ENCODE measurements at places on chromosomes 4 and X.

GRCh38 chr4:137819964-137820383 is 287.7 kb upstream of the PCDH18 start:
- DNase-seq, result peak; percentile 29

- no peak for DNase-seq
Measured at GRCh38 chr4:8779490-8779932, 92.1 kb downstream of the HMX1 start.

DNA sequence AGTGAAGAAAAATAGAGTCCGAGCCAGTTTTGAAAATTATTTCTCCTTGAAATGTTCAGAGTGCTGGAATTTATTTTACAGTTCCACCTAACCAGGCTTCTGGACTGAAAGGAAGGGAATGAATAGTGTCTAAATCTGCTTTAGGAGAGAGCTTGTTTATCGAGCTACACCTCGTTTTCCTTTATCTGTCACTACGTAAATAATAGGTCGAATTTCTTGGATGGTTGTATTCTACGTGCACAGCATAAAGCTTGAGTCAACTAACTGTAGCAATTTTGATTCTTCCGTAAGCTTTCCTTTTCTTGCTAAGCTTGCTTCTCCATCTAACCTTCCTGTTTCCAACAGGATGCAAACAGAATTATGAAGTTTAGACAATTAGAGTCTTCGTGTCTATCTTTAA is 48.6 kb downstream of the ADGRL3 start:
- DNase-seq, result no peak

GRCh38 chrX:19649226-19649995 is 134.1 kb upstream of the MAP3K15 start:
- DNase-seq, result no peak

- no peak for DNase-seq
Measured at GRCh38 chr4:147355032-147355656, 125.8 kb upstream of the EDNRA start.

GRCh38 chr4:82422616-82423015 is 7.6 kb downstream of the HNRNPDL start:
- no peak for DNase-seq

DNA sequence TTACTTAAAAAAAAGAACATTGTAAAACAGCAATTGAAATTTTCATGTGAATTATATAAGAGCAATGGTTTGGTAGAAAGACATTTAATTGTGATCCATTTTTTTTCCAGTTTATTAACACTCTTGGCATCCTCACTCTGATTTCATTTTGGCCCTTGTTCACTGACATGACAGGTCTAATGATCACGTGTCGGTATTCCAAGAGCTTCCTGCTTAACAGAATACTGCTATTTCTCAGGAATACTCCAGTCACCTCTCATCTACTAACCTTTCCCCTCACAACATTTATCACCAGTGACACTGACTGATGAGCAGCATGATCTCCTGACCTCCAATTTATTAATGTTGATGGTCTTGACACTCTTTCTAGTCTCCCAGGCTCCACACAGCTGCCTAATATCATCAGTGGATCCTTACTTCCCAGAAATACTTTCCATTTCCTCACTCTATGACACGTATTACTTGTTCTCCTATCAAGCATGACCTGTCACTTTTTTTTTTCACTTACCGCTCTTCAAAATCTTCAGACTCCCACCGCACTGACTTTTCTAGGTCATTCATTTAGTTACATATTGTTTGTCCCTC is 847.8 kb upstream of the SLIT2 start:
- no peak for DNase-seq

DNA sequence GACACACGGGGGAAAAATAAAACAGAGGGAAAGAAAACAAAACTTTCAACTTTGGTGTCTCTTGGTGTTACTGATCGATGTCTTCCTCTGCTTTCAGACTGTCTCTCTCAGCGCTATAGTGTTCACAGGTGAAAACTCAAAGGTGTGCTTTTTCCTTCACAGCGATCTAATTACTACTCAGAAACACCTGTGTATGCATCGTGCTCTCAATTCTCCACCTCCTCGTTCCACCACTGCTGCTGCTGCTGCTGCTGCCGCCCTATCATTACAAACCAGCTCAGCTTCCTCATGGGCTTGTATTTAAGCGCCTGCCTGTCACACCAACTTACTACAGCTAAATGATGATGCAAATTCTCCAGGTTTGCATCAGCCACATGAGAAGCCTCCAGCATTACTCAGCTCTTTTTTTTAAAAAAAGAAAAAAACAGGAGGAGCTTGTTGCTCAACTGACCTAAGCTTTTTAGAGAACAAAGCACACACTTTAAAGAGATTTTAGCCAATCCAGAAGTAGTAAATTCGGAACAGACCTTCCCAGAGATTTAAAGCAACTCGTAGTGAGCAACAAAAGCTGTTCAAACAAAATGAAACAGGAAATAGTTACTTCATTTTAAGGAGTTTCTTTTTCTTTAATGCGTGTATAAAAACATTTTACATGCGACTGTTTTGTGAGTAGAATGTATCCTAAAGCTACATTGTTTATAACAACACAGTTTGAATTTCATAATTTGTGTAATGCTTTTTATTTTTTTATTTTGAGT is at the start of gene SLC7A11:
SLC7A11 (minus strand) TSS at position 274 of the 758 bp plus-strand sequence. CDS start 280 bp downstream, outside the sequence.
- peak; percentile 89 for DNase-seq

DNA sequence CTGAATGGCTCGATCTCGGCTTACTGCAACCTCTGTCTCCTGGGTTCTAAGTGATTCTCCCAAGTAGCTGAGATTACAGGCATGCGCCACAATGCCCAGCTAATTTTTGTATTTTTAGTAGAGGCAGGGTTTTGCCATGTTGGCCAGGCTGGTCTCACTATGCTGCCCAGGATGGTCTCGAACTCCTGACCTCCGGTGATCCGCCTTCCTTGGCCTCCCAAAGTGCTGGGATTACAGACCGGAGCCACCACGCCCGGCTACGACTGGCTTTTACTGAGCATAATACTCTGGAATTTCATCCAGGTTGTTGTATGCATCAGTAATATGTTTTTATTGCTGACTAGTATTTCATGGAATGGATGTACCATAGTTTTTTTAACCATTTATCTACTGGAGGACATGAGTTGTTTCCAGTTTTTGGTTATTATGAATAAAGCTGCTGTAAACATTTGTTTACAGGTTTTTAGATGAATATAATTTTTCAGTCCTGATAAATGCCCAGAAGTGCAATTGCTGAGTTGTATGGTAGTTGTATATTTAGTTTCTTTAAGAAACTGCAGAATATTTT is 31.2 kb downstream of the N4BP2 start:
- no peak for DNase-seq

DNA sequence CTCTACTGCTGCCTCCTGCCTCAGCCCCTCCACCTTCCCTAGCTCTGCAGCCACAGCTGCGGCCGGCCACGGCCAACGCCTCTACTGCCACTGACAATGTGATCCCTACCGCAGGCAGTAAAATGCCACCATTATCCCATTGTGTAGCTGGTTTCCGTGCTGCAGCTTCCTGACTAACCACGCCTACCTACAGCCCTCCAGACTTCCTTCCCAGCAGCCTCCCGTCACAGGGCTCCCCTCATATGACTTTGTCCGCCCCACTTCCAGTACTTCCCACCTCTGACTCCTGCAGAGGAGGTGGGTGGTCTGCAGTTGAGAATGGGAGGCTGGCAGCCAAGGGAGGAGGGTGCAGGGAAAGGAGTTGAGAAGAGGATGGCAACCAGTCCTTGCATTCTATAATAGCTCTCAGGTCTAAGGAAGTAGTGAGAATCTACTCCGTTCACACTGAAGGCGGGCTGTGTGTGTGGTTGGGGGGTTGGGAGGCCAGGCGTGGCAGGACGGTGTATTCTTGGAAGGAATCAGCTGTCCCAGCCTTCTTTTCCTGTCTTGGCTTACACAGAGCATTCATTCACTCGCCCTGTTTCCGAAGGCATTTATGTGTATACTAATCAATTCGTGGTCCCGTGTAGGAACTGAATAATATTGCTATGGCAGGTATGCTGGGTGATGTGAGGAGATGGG is 33.1 kb upstream of the USP51 start:
- peak; percentile 7 for DNase-seq

GRCh38 chrX:8879750-8880149 is 78.6 kb upstream of the FAM9A start:
- DNase-seq, result no peak

- no peak for DNase-seq
Measured at GRCh38 chr4:147299205-147299604, 181.7 kb upstream of the EDNRA start.

GRCh38 chrX:13717700-13718472 is 16.5 kb downstream of the TRAPPC2 start:
- DNase-seq, result no peak

DNA sequence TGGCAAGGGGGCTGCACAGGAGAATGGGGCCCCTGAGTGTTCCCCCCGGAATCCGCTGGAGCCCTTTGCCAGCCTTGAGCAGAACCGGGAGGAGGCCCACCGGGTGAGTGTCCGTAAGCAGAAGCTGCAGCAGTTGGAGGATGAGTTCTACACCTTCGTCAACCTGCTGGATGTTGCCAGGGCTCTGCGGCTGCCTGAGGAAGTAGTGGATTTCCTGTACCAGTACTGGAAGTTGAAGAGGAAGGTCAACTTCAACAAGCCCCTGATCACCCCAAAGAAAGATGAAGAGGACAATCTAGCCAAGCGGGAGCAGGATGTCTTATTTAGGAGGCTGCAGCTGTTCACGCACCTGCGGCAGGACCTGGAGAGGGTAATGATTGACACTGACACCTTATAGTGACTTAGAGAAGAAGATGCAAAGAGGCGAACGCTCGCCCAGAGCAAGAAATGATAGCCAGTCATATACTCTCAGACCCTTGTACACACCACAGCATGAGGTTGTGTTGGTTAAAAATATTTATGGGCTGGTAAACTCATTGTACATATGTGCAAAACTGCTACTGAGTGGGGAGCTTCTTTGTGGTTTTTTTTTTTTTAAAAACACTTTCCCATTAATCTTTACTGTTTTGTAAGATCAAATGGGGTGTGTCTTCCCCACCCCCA is 52.5 kb downstream of the JADE1 start:
- no peak for DNase-seq

- DNase-seq, result no peak
Measured at GRCh38 chr4:101282076-101282844, 65.1 kb downstream of the PPP3CA start.

DNA sequence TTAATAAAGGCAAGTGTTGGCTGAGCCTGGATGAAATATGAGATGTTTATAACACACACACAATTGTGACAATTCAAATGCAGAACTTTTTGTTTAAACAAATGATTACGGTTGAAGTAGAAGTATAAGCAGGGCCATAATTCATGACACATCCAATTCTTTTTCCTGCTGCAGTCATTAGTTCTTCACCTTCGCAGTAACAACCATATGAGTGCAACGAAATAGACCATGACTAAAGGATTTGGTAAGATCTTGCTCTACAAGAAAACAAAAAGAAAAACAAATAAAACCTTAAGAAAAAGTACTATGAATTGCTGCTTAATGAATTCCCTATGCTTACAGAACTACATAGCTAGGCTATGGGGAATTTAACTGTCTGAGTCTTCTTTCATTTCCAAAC is 13.9 kb upstream of the BMPR1B start:
- no peak for DNase-seq

DNA sequence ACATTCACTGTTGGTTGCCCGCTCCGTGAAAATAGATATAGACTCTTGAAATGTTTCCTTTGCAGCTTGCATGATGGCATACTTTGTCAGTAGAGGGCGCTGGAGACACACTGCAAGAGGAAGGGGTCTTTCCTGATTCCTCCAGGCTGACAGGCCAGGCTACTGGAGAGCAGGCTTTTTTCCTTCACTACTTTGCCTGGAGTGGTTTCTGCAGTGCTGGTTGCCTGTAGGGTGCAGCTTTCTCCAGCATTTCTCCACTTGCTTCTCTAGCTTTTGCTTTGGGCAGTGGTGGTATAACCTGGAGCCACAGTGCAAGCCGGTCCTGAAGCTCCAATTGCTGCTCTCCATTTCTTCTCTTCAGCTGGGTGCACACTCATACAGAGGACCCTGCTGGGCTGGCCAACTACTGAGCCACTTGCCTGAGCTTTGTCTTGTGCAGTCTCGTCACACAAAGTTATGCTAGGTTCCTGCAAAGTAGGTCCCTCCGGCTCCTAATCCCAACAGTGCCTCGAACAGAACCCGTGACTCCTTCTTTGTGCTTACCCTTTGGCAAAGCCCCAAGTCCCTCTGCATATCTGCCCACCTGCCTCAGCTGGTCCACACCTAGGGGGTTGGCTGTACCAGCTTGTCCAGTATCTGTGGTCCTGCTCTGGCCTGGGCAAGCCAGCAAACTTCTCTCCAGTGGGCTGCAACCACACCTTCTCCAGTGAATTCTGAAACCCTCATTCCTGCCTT is 46.3 kb downstream of the RASSF6 start:
- DNase-seq, result peak; percentile 78

GRCh38 chr4:9762823-9763475 is 18.5 kb upstream of the DRD5 start:
- DNase-seq, result peak; percentile 40

GRCh38 chr4:135277068-135277979 is 1075.7 kb upstream of the PABPC4L start:
- DNase-seq, result no peak

- no peak for DNase-seq
Measured at GRCh38 chr4:16573206-16573605, 325.2 kb downstream of the LDB2 start.

GRCh38 chrX:23365541-23365940 is 30.9 kb downstream of the PTCHD1 start:
- DNase-seq, result no peak

- DNase-seq, result no peak
Measured at GRCh38 chr4:120801137-120801758, 121.3 kb downstream of the PRDM5 start.

DNA sequence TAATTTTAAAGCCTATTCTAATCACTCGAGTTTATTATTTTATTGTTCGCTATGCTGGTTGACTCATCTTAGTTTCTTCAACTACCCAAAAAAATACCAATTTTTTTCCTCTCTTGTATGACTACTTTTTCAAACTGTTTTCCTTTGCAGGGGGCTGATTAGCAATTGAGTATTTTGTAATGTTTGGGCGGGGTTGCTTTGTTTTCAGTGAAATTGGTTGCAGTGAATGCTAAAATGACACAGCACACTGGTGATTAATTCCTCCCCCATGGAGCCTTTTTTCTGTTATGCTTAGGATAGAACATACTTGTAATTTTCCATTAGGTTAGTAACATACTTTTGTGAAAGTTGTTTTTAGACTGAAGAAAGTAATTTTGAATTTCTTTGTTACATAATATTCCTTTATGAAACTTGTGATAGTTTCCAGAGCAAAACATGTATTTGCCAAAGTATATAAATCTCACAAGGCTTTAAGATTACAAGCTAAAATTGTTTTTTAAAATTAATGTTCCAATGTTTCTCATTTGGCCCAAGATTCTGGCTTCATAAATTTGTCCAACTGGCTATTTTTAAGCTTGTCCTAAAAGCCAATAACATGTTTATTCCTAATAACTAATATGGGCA is 120.4 kb downstream of the CHIC1 start:
- no peak for DNase-seq
